ENCODE measurements at places on chromosomes 4 and X.

- ATAC-seq, result no peak
Measured at GRCh38 chr4:89369581-89369980, 62.0 kb upstream of the GPRIN3 start.

GRCh38 chr4:83767067-83767466, 231.2 kb downstream of the GPAT3 start:
- no peak for ATAC-seq

DNA sequence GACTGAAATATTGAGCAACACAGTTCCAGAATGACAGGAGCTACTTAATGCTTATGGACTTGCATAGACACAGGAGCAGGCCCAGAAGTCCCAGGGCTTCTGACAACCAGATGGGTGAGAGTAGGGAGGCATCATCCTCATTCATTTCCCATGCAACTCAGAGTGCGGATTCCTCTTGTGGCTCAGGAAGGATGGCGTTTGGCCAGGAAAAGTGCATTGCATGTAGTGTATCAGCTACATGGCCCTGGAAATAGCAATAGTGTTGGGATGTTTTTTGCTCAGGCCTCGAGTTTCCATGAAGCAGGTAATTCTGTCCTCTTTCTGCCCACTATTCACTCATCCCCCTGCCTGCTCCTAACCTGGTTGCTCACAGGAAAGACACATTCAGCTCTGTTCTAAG, 136.6 kb downstream of the PDGFRA start:
- no peak for ATAC-seq

DNA sequence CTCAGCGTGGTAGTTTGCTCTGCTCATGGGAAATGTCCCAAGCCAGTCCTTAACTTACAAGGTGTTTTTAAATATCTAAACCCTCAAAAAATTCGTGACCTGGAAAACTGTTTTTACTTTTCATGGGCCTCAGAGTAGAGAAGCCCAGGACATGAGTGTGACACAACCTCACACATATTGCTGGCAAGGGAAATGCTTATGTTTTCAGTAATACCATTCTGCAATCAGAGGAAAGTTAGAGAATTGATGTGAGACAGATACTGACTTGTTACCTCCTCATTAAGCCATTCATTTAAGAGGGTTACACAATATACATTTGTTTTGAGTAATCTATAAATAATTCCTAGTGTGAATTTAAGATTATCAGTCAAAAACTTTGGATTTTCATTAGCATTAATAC, 209.5 kb downstream of the ARHGAP10 start:
- ATAC-seq, result no peak

DNA sequence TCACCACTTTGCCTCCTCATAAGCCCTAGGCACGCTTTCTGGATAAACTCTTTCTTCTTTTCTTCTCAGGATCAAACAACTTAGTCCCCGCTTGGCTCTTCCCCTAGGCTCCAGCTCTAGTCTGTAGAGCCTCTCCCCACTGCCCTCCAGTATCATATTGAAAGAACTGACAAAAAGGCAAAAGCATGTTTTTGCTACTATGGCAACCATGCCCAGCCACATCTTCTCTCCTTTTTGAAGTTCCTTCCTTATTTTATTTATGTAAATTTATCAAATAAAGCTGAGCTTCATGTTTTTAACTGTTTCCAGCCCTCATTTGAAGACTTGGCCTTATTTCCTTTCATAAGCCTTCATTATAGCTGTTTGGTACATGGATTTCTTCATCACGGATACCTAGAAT, 86.0 kb upstream of the LIMCH1 start:
- no peak for ATAC-seq

GRCh38 chr4:20426028-20426427, 174.3 kb downstream of the SLIT2 start:
- ATAC-seq, result no peak

- no peak for ATAC-seq
Measured at GRCh38 chr4:53453385-53453784, 75.9 kb downstream of the FIP1L1 start.

DNA sequence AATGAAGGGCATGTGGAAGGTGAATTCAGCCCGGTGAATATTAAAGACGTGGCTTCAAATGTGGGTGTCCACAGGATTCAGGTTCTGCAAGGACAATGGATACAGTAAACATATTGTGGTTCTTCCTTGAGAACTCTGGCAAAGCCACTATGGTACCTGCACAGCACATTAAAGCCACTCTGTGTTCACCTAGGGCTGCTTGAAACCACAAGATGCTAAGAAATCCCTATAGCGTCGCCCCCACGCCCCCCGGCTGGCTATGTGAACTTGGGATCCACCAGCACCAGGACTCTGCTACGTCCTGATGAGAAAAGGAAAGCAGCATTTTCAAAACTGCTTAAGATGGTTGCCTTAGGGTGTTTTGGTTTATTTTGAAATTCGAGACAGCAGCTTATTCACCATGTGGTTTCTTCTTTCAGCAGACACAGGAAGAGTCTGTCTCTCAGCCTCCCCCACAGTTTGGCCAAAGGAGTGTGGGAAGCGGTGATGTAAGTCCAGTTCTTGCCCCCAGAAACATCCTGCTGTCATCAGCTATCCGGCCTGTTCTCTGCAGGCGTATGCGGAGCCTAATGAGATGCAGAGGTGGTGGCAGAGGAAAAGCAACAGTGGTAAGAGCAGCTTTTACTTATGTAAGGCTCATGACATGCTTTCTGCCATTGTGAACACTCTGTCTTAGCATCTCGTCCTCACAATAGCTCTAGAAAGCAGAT, 111.5 kb downstream of the AFAP1 start:
- no peak for ATAC-seq

DNA sequence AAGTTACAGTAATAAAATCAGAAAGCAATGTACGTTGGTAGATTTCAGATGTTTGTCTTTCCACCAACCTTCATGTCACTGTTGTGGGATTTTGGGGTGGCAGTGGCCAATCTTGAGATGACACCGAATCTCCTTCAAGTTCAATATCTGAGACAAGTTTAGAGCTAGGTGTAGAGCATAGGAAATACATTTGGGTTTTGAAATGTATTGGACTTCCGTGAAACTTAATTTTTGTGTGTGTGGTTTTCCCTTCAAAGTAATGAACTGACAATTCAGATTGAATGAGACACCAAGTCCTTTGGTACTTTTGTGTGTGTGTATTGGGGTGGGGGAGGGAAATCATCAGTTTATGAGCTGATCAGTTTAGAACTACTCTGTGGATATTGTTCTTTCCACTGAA, 1.8 kb downstream of the WDR44 start:
- no peak for ATAC-seq

DNA sequence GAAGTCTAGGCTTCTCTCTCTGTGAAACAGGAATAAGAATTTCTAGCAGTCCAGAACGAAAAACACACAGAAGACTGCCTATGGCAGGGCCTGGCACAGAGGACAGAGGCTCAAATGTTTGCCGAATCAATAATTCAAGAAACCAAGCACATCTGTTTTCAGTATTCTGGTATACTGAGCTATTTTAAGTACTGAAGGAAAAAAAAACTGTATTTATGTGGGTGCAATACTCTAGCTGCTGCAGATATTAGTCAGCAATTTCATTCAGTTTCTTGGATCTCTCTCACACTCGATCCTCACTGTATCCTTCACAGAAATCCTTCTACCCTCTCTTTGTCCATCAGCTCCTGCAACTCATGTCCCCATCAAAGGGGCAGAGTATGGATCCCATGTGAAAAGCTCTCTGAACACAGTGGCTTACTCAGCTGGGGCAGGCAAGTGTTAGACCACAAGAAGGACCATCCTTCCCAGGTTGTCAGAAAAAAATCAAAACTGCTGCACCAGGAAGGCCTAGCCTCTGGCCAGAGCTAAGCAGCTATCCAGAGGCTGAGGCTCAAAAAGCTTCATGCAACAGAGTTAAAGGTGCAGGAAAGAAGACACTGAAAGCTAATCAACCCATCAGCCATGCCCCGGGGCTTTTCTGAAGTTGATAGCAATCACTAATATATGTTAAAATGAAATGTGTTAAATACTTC, 9.1 kb upstream of the USO1 start:
- ATAC-seq, result no peak

DNA sequence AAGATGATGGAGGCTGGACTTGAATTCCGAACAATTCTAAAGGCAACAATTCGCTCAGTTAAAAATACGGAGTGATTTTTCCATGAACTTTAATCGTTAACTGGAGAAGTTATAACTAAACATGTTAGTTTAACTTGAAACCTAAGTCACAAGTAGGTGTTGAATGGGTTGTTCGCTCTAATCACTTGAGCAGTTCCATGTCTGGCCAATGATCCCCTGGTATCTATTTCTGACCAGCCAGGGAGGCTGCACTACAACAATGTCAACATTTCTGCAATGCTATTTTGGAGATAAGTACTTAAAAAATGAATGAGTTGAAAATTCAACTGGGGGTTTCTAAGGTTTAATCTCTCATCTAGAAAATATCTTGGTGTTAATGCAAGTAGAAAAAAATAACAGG, 112.5 kb downstream of the NR3C2 start:
- no peak for ATAC-seq

- ATAC-seq, result no peak
Measured at GRCh38 chr4:2363056-2363721, 55.3 kb downstream of the ZFYVE28 start.

DNA sequence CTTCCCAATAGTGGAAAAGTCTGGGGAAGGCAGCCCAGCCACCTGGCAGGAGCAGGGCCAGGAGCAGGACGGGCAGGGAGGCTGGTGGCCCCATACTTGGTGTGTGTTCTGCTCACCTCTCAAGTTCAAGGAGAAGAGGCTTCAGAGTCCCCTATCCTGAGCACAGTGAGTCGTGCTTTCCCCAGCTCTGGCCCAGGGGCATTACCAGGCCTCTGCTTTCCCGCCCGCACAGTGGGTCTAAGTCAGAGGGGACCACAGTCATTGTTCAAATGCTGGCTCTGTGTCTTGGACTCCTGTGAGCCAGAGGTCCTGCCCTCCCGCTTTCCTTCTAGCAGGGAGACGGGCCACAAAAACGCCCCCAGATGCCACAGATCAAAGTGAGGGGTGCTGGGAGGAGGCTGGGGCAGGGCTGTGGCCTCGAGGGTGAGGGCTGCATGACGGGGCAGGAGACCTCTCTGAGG, 27.6 kb downstream of the HTRA3 start:
- ATAC-seq, result peak; percentile 37

GRCh38 chr4:118797558-118798142, 38.3 kb downstream of the SEC24D start:
- ATAC-seq, result no peak

All from stimulated activated memory B cell treated with anti-CD40 and anti-IgM and Interleukin-4, amounts not matched to agents 10 μg/mL and 1 μg/mL and 100 μg/mL, for 72 hours (primary cell).